Suppressor macrophage (primary cell): ENCODE measurements at places on chromosomes 2 and 18.

GRCh38 chr2:212595036-212595654 lies 56.5 kb upstream of the ERBB4 start:
- DNase-seq = no peak

- DNase-seq = no peak
Observed at GRCh38 chr2:148726228-148726627, 81.7 kb downstream of the EPC2 start.

DNA sequence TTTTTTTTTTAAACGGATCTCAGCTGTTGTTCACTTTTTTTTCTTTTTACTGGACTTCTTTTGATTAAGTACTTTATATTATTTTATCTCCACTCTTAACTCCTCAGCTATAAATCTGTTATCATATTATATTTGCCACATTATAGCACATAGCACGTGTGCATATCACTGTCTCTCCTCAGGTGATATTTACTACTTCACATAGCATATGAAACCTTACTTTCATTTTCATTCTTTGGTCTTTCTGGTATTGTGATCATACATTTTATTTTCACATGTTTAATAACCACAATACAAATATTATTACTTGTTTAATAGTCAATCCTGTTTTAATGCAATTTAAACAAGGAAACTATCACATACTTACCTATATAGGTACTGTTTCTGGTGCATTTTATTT lies 993.1 kb upstream of the TMEFF2 start:
- DNase-seq = no peak

- no peak for DNase-seq
Observed at GRCh38 chr18:68724021-68724420, 9.1 kb upstream of the TMX3 start.

GRCh38 chr18:72878143-72878542 lies 10.4 kb upstream of the NETO1 start:
- no peak for DNase-seq

- no peak for DNase-seq
Observed at GRCh38 chr2:204177251-204177976, 240.9 kb downstream of the ICOS start.

- no peak for DNase-seq
Observed at GRCh38 chr2:183259921-183260320, 135.7 kb downstream of the NUP35 start.
